Muscle of back (tissue), 13 donors: ENCODE measurements at places on chromosomes 12 and 14.

GRCh38 chr12:28171356-28172060, 18.7 kb upstream of the CCDC91 start:
- DNase-seq, result no peak

DNA sequence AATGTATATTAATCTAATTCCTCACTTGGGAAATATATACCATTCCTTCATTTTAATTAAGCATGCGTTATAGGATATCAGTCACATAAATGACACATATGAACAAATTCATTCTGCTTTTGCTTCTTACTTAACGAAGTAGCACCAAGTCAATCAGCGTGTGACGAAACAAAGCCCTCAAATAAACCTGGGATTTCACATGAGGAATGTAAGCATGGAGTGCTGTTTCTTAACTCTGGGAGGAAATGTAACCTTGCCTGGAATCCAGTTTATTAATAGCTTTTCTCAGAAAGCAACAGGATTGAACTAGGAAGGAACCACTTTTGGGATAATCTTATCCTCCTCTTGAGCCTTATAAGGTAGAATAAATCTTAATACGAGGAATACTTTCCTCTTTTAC, 72.0 kb downstream of the NIN start:
- DNase-seq, result no peak

- DNase-seq, result no peak
Observed at GRCh38 chr12:92030618-92031017, 115.0 kb downstream of the BTG1 start.

DNA sequence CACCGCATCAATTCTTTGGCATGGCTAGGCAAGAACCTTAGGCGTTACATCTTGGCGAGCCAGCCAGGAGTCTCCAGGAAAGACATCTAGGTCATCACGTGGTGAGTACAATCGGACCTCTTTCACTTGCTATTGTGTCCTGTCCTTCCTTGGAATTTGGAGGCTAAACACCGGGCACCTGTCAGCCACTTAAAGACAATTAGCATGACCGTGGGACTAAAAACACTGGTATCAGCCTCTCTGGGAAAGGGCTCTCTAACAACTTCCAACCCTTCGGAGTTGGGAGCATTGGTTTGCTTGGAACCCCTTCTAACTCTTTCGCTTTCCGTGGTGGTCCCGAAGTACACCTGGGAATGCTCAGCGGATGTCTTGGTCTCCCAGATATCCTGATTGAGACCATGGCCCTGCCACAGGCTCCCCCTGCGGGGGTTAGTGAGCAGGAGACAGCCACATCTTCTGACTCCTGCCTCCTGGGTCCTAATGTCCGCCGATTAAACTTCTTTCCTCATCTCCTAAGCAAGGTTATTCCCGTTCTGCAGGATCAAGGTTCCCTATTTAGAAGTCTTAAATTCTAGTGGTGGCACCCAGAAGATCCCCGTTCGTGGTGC, 971.7 kb downstream of the FSCB start:
- no peak for DNase-seq

- DNase-seq, result no peak
Observed at GRCh38 chr12:113109872-113110599, 25.5 kb downstream of the RASAL1 start.

GRCh38 chr12:113190761-113191160, 5.2 kb downstream of the RITA1 start:
- DNase-seq, result no peak

DNA sequence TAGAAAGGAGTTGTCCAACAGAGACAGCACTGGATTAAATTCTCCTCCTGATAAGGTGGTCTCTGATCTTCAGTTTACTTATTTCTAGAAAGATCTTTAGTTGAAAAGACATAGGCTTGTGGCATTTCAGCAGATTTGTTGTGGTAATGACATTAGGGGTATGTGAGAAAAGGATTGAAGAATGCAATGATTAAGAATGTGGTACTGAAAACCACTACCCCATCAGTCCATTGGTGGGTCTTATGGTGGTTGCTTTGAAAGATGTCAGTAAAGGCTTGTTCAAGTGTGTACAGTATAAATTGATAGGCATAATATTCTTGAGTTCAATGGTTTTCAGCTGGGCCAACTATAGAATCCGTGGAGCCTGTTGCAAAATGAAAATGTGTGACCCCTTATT, 10.8 kb downstream of the PPFIBP1 start:
- DNase-seq, result no peak

GRCh38 chr12:99609455-99610181, 37.9 kb upstream of the GARIN6 start:
- no peak for DNase-seq

- DNase-seq, result no peak
Observed at GRCh38 chr12:111155521-111155920, 213.4 kb downstream of the PHETA1 start.

DNA sequence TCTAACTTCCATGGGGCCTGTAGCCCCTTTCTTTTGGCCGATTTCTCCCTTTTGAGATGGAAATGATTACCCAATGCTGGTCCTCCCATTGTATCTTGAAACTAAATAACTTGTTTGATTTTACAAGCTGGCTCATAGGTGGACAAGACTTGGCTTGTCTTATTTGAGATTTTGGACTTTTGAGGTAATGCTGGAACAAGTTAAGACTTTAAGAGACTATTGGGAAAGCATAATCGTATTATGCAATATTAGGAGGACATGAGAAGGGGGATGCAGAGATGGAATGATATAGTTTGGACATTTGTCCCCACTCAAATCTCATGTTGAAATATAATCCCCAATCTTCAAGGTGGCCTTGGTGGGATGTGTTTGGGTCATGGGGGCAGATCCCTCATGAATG, 49.2 kb upstream of the LYZ start:
- no peak for DNase-seq

DNA sequence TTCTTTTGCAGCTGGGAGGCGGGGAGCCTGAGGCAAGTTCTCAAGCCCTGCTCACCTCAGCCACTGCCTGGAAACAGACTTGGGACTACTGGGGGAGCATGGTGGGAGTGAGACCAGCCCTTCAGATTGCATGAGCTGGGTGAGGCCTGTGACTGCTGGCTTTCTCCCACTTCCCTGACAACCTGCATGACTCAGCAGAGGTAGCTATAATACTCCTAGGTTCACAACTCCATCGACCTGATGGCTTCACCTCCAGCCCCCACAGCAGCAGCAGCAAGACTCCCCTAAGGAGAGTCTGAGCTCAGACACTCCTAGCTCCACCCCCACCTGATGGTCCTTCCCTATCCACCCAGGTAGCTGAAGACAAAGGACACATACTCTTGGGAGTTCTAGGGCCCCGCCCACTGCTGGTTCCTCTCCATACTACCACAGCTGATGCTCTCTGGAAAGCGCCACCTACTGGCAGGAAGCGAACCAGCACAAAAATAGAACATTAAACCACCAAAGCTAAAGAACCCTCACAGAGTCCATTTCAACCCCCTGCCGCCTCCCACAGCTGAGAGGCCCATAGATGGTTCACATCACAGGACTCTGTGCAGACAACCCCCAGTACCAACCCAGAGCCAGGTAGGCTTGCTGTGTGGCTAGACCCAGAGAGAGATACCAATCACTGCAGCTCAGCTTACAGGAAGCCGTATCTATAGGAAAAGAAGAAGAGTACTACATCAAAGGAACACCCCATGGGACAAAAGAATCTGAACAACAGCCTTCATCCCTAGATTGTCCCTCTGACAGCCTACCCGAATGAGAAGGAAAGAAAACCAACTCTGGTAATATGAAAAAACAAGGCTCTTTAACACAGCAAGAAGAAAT, 68.7 kb downstream of the RPAP3 start:
- DNase-seq, result no peak

- no peak for DNase-seq
Observed at GRCh38 chr14:101250336-101250947, 310.9 kb upstream of the DIO3 start.

GRCh38 chr14:68208626-68209317, 389.2 kb downstream of the RAD51B start:
- no peak for DNase-seq

DNA sequence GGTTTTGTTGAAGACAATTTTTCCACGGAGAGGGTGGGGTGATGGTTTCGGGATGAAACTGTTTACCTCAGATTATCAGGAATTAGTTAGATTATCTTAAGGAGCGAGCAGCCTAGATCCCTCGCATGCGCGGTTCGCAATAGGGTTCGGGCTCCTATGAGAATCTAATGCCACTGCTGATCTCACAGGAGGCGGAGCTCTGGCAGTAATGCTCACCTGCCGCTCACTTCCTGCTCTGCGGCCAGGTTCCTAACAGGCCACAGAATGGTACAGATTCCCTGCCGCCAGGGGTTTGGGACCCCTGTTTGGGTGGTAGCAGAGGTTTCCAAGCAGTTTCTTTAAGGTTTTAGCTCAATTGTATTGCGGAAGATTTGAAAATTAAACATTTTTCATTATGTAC, 439.8 kb upstream of the OR4E1 start:
- DNase-seq, result no peak

- DNase-seq, result peak; percentile 8
Observed at GRCh38 chr12:29066011-29066588, 83.0 kb upstream of the FAR2 start.

GRCh38 chr12:4356041-4356327, 23.5 kb downstream of the FGF23 start:
- DNase-seq, result no peak

GRCh38 chr12:70270108-70270507, 26.9 kb downstream of the CNOT2 start:
- no peak for DNase-seq

- DNase-seq, result no peak
Observed at GRCh38 chr14:105139831-105140239, 28.7 kb downstream of the JAG2 start.

- DNase-seq, result no peak
Observed at GRCh38 chr14:89624500-89625156, 207.6 kb upstream of the FOXN3 start.

DNA sequence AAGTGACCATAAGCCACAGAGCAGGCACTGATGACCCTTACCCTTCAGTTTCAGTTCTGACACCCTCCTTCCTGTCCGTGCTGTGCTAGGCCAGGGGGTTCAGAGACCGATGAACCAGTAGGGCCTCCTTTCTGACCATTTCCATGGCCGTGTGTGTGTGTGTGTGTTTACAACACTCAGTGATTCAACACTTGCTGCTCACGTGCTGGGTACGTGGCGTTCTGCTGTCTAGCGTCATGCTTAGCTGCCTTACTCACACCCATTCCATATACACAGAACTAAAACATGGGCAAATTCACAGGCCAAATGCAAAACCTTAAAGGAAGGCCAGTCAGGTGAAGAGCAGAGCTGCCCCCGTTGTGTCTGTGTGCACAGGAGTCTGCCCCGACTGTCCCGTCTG, 67.5 kb downstream of the DNAH10 start:
- DNase-seq, result no peak

DNA sequence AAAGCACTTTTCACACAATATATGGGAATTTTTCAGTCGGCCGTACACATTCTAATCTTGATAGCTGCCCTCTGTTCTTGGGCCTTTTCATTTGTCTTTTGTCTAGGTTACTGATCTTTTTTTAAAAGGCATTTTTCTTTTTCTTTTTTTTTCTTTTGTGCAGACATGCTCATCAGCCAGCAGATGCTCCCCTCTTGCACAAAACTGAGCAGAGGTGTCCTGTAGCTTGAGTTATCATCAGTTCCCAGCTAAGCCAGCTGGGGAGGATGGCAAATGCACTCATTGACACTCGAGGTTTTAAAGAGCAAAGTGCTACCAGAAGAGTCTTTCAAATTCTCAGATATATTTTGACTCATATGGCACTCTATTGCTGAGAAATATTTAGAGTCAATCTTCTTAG, 913.9 kb upstream of the SEL1L start:
- no peak for DNase-seq

- DNase-seq, result peak; percentile 38
Observed at GRCh38 chr12:70045036-70045435, 198.2 kb upstream of the CNOT2 start.

GRCh38 chr12:123085066-123085465, 65.8 kb downstream of the PITPNM2 start:
- no peak for DNase-seq

- no peak for DNase-seq
Observed at GRCh38 chr12:83052890-83053541, 366.3 kb downstream of the TMTC2 start.

DNA sequence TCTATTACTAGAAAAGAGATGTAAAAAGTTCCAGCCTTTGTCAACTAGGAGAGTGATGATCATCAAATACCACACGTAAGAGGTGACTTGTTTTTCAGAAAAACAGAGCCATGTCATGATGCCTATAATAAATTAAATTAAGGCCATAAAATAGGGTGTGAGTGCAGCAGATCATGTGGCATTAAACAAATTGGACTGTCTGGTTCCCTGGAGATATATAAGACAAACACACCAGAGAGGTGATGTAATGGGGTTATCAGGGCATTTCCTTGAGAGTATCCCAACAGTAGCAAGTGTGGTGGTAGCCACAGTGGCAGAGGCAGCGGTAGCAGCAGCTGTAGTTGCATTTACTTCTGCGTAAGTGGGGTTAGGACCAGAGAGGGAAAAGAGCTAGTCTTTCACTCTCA, 14.6 kb upstream of the GALNT6 start:
- no peak for DNase-seq

GRCh38 chr12:57679697-57680096, 14.2 kb upstream of the OS9 start:
- no peak for DNase-seq

DNA sequence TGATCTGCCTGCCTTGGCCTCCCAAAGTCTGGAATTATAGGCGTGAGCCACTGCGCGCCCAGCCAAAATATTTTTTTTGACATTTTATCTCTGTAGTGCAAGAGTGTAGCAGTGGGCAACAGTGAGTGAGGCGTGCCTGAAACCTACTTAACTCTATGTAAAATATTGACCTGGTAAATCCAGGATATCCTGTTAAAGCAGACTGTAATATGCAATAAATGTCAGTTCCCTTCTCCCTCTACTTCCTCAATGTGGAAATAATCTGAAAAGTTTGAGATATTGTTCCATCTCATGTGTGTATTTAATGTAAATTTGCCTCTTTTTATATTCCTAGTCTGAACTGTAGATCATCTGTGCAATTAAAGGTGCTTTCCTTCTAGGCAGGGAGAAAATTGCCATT, 9.5 kb upstream of the CDK17 start:
- no peak for DNase-seq

GRCh38 chr14:78131616-78132015, 38.6 kb upstream of the NRXN3 start:
- no peak for DNase-seq

DNA sequence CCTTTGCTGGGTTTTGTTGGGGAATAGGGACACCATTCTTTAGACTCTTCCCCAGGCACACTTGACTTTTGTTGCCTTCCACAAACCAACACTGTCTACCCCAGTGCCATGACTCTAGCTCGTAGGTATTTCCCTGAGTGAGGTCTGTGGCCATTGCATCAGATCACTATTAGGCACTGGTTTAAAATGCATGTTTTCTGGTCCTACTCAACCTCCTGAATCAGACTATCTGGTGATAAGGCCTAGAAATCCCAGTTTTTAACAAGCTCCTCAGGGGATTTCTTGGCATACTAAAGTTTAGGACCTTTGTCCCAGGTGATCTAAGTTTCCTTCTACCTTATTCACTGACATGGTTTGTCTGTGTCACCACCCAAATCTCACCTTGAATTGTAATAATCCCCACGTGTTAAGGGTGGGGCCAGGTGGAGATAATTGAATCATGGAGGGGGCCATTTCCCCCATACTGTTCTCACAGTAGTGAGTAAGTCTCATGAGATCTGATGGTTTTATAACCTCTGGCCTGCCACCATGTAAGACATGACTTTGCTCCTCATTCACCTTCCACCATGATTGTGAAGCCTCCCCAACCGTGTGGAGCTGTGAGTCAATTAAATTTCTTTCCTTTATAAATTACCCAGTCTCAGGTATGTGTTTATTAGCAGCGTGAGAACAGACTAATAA, 87.8 kb upstream of the PSMC1 start:
- DNase-seq, result no peak

- DNase-seq, result no peak
Observed at GRCh38 chr14:30607156-30607780, 14.9 kb upstream of the SCFD1 start.

GRCh38 chr12:7837366-7837765, 35.3 kb downstream of the SLC2A14 start:
- DNase-seq, result no peak
